Keratinocyte (primary cell): ENCODE measurements at places on chromosomes 6 and 20. TPM values are rescaled to one million over a fixed set of nuclear protein-coding genes. Genes with fewer than 3 reads are reported as not detected.

GRCh38 chr6:149448821-149449453, 35.9 kb downstream of the ZC3H12D start:
- H3K27ac ChIP-seq: no peak overlapping the region
- H3K4me3 ChIP-seq: no peak overlapping the region
- H3K36me3 ChIP-seq: no peaks in the 10 kb centered on the region
- DNase-seq: no peak
- peaks cover 9% of the 10 kb centered on the region for H3K27me3 ChIP-seq

DNA sequence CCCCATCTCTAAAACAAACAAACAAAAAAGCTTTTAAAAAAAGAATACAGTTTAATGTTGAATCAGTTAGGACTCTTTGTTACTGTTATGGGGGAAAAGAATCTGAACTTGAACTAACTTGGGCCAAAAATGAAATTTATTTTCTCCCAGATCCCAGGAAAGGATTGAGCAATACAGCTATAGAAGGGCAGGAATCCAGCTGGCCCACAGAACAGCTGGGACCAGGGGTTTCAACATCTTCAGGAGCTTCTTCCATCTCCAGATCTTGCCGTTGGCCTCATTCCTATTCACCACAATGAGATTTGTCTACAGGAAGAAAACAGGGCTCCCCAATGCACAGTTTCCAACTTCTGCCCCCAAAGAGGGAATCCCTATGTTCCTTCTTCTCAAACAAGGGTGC, 43.2 kb upstream of the AKAP12 start:
- no peaks in the 10 kb centered on the region for H3K4me1 ChIP-seq
- no peaks in the 10 kb centered on the region for H3K36me3 ChIP-seq
- H3K4me3 ChIP-seq: no peak overlapping the region
- H3K27me3 ChIP-seq: no peaks in the 10 kb centered on the region
- no peak overlapping the region for H3K27ac ChIP-seq

GRCh38 chr6:111027219-111027618, 45.4 kb downstream of the RPF2 start:
- no peak overlapping the region for H3K4me3 ChIP-seq
- peaks cover 15% of the 10 kb centered on the region for H3K36me3 ChIP-seq
- H3K27me3 ChIP-seq: no peaks in the 10 kb centered on the region
- no peaks in the 10 kb centered on the region for H3K4me1 ChIP-seq
- no peak for DNase-seq
- no peak overlapping the region for H3K27ac ChIP-seq

COL9A3 gene
- 2.7 to 4.8 TPM (median 3.6 TPM) in 3 replicates for polyA plus RNA-seq

FAM184A gene
- 0.01 to 0.20 TPM (median 0.14 TPM) in 3 replicates for polyA plus RNA-seq

TRIM40 gene
- polyA plus RNA-seq: not detected in 3 replicates

HLA-DOB gene
- 9.2 to 12.7 TPM (median 12.5 TPM) in 3 replicates for polyA plus RNA-seq

DNA sequence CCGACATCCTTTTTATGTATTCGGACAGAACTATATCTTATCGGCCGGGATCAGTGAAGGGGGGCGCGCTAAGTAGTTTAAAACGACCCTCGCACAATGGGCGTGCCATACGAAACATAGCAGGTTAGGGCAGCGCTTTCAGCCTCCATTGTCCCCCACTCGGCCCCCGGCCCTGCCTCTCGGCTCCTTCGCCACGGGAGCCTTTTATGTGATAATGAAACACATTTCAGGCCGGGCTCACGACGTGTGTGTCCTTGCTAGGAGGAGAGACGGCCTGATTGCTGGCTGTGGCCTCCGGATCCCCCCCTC, 5.3 kb downstream of the FOXA2 start:
- no peak overlapping the region for H3K4me3 ChIP-seq
- H3K27me3 ChIP-seq: peaks cover 86% of the 10 kb centered on the region
- H3K27ac ChIP-seq: no peak overlapping the region
- peaks cover 3% of the 10 kb centered on the region for H3K4me1 ChIP-seq

GRCh38 chr6:143097224-143097795, 36.6 kb downstream of the AIG1 start:
- H3K27me3 ChIP-seq: no peaks in the 10 kb centered on the region
- H3K4me1 ChIP-seq: no peaks in the 10 kb centered on the region
- no peak overlapping the region for H3K27ac ChIP-seq
- no peak for DNase-seq
